ENCODE measurements at places on chromosomes 1 and 21.

- no peak for DNase-seq
Measured at GRCh38 chr21:27426196-27426595, 459.3 kb upstream of the ADAMTS5 start.

GRCh38 chr1:42734201-42735035 lies 5.6 kb downstream of the CLDN19 start:
- DNase-seq: no peak

DNA sequence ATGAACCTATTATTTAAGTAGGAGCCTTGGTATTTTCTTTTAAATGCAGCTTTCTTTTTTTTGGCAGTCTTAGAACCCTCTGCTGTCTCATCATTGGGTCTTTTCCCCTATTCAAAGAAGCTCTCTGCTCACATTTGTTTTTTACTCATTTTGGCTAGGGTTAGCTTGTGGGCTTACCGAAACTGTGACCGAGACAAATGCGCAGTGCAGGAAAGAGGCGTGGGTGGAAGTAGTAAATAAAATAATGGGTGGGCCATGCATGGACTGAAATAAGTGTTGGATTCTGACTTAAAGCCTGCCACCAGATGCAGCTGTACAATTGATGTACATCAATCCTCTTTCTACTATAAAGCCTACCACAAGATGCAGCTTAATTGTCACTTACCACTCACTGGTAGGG lies 14.7 kb downstream of the XPR1 start:
- no peak for DNase-seq

GRCh38 chr21:16363100-16363499 lies 633.3 kb downstream of the USP25 start:
- DNase-seq: no peak

GRCh38 chr1:154419620-154420571 lies 14.8 kb downstream of the IL6R start:
- DNase-seq: no peak

DNA sequence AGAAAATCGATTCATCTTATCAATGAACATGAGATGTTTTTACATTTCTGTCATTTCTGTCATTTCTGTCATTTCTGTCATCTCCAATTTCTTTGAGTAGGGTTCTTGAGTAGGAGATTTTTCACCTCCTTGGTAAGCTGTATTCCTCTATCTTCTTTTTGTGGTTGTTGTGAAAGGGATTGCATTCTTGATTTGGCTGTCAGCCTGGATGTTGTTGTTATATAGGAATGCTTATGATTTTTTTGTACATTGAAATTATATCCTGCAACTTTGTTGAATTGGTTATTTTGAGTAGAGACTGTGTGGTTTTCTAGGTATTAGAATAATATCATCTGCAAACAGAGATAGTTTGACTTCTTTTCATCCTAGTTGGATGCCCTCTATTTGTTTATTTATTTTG lies 1233.7 kb downstream of the PLA2G4A start:
- DNase-seq: no peak

- DNase-seq: no peak
Measured at GRCh38 chr1:41715441-41716095, 203.2 kb downstream of the HIVEP3 start.

- no peak for DNase-seq
Measured at GRCh38 chr1:244406337-244406736, 45.4 kb downstream of the ADSS2 start.

GRCh38 chr1:19645411-19646251 lies 1.5 kb downstream of the NBL1 start:
- no peak for DNase-seq

GRCh38 chr1:15975358-15975804 lies 520 bp downstream of the ZBTB17 start:
- peak; percentile 62 for DNase-seq

DNA sequence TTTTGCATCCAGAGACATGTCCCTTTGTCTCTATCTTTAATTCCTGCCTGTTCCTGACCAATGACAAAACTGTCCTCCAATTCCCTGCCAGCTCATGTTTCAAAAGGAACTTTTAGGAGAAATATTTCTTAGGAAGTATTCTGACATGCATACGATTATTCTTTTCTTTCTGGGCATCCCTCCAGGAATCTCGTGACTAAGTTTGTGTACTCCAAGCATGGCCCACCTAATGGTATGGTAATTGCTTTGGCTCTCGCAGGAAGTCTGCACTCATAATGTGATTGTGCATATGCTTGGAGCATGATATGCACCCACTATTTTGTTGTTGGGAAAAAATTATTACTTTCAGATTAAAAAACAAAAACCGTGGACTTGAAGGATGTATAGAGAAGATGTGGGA lies 256.4 kb downstream of the PRDM2 start:
- no peak for DNase-seq

- DNase-seq: no peak
Measured at GRCh38 chr21:21079646-21080045, 81.4 kb downstream of the NCAM2 start.

- DNase-seq: no peak
Measured at GRCh38 chr1:11334261-11334804, 61.3 kb downstream of the UBIAD1 start.

DNA sequence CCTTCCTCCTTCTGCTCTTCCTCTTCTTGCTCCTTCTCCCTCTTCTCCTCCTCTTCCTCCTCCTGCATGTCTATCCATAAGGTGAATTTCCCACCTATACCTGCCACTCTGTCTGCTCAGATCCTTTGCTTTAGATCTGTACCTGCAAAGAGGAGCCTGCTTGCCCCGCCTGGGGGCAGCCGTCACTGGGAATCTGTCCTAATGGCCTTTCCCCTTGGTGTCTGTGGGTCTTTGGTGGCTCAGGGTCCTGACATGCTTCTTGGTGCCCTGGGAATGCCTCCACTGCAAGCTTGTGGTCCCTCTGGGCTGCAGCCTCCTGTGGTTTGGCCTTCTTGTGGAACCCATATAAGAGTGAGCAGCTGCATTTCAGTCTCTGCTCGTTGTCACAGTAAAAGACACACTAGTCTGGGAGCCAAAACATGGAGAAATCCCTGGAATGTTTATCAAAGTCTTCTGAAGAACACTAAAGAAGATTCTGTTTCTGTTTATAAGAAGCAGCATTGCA lies 79.5 kb upstream of the CSF3R start:
- DNase-seq: no peak

DNA sequence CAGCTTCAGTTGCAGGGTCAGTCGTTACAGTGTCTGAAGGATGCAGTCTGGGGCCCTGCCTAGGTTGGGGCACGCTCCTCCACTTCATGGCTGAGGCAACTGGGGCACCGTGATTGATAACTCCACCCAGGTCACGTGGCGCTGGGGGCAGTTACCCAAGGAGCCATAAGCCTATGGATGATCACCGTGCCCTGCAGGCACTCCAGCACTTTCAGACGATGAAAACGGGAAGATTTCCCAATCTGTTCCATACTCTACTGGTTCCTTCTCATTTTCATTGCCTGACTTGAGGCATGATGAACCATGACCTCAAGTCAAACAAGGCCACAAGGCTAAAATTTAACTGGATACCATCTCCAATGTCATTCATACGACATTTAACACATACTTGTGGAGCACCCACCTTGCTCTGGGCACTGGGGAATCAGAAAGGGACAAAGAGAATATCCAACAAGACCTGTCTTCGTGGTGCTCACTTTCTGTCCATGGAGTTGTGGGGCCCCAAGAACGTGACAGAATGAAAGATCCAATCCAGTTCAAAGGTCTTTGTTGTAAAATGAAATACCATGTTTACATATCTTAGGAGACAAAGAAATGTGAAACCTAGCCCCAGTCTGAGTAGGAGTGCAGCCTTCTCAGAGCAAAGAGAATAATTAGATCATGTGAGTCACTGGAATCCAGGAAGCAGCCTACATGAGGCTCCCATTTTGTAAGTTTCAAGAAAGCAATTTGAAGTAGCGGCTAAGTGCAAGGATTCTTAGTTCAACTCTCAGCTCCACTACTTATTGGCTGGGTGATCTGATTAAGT lies 39.4 kb upstream of the SPOCD1 start:
- DNase-seq: no peak

GRCh38 chr1:161080441-161081405 lies 8.6 kb downstream of the NECTIN4 start:
- no peak for DNase-seq

DNA sequence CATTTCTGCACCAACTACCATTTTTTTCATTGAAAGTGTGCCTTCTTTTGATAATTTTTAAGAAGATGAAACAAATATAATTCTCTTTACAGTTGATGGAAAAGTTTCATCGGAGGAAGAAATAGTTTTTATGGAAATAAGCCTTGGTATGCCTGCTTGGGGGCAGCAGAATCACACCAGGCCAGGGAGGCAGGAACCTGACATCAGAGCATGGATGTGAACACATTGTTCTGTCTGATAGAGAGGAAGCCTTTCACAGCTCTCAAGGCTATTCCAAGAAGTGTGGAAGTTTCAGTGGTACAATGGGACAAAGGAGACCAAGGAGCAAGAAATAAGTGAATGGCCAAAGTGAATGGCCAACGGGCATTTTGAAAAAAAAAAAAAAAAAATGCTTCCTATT lies 162.2 kb upstream of the KCNK2 start:
- DNase-seq: no peak

GRCh38 chr1:73106931-73107330 lies 824.6 kb upstream of the NEGR1 start:
- no peak for DNase-seq

GRCh38 chr1:199756066-199756465 lies 271.4 kb upstream of the NR5A2 start:
- no peak for DNase-seq

DNA sequence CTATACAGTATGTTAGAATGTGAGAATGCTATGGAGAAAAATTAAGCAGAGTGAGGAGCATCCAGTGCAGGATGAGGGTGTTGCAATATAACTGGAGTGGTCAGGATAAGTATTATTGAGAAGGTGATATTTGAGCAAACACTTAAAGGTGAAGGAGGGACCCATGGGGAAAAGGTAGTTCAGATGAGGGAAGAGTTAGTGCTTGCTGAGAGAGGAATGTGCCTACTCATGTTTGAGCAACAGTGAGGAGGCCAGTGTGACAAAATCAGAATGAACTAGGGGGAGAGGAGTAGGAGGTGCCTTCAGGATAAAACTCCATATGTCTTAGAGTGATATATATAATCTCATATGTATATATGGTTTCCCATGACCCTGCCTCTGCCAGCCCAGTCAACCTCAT lies 6.2 kb upstream of the TRIM45 start:
- DNase-seq: no peak

GRCh38 chr1:94608142-94608851 lies 66.7 kb upstream of the F3 start:
- DNase-seq: no peak

- no peak for DNase-seq
Measured at GRCh38 chr1:205531191-205532025, 26.9 kb downstream of the CDK18 start.

DNA sequence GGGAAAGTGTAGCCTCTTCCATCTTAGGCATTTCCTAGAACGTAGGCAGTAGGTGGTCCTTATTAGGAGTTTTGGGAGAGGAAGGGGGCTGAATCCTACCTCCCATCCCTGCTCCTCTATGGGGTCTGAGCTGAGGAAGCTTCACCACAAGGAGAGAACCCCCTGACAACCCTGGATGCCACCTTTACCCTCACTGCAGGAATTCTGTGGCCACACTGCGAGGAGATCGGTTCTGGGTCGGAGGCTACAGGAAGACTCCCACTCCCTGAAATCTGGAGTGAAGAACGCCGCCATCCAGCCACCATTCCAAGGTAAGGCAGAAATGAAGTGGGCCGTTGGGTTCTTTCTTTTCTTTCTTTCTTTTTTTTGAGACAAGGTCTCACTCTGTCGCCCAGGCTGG lies 1.5 kb downstream of the MX1 start:
- DNase-seq: no peak

- DNase-seq: no peak
Measured at GRCh38 chr1:41430582-41430981, 53.9 kb downstream of the EDN2 start.

DNA sequence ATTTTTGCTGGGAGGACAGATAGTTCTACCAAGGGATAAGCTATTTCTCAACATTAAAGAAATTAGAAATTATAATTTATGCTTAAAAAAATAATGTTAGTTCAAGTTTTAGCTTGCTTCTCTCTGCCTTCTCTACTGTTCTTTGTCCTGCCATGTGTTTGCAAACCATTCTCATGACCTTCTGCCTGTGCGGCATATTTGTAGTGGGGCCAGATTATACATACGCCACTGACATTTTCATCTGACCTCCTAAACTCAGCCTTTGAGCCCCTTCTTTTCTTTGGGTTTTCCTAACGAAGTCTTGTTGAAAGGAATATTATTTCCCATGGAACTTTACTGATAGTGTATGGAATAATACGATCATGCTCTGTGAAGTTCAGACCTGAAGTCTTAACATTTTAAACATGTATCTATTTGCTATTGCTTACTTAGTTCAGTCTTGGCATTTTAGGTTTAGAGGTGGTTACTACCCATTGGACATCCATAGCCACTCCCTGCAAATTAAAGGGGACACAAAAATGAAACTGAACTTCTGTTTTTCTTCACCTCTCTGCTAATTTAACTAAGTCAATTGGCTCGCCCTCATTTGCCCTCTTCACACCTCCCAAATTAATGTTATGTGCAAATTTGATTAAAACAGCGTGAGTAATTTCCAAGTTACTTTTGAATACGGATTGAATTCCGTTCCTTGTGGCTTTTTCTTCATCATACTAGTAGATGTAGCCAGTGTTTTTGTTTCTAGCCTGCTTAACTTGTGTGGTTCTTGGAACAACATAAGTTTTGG lies 15.6 kb downstream of the LRRC8D start:
- DNase-seq: no peak

GRCh38 chr21:43343095-43343991 lies 83.6 kb downstream of the SIK1 start:
- DNase-seq: no peak

GRCh38 chr1:61313906-61314422 lies 231.6 kb downstream of the NFIA start:
- DNase-seq: no peak

- DNase-seq: no peak
Measured at GRCh38 chr1:39654291-39654690, 14.8 kb upstream of the HEYL start.

- no peak for DNase-seq
Measured at GRCh38 chr1:9767964-9768668, 55.6 kb downstream of the CLSTN1 start.

GRCh38 chr1:212225416-212225815 lies 59.8 kb upstream of the PPP2R5A start:
- peak; percentile 2 for DNase-seq

- no peak for DNase-seq
Measured at GRCh38 chr21:27735699-27736098, 768.8 kb upstream of the ADAMTS5 start.

GRCh38 chr1:225678545-225678944 lies 25.6 kb upstream of the ENAH start:
- DNase-seq: no peak

GRCh38 chr21:36522219-36522808 lies 42.4 kb upstream of the CLDN14 start:
- no peak for DNase-seq

DNA sequence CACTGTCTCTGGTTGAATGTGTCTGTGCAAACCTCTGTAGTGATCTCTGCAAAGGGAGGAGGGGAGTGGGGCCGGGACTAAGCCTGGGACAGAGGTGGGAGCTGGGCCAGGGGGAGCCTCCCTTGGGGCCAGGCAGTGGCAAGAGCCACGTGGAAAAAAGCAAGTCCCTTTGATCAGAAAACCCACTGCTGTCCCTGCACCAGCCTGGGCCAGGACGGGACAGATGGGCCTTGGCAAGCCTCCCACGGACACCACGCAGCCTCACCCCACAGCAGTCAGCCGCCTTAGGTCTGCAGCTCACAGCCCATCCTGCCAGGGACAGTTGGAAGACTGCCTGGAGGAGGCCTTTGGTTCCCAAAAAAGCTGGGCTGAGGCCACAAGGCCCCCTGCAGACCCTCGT lies 11.7 kb upstream of the TRAPPC10 start:
- no peak for DNase-seq

- DNase-seq: no peak
Measured at GRCh38 chr1:116767782-116768382, 13.7 kb downstream of the CD2 start.

GRCh38 chr1:151888972-151889570 lies 20.2 kb downstream of the THEM4 start:
- DNase-seq: no peak

All from stimulated activated CD8-positive, alpha-beta memory T cell treated with anti-CD3 and anti-CD28 coated beads, Interleukin-4, amount 100 ng/mL, for 4 hours (primary cell).